ENCODE measurements at places on chromosomes 3 and 15.
A peak's percentile ranks its signal among the peaks of the same experiment; 100 is the strongest.

- DNase-seq = no peak
- H3K27me3 ChIP-seq = no peaks in the 10 kb centered on the region
- no peaks in the 10 kb centered on the region for H3K36me3 ChIP-seq
- no peak overlapping the region for H3K4me3 ChIP-seq
- no peaks in the 10 kb centered on the region for H3K4me1 ChIP-seq
These were observed 17.2 kb downstream of the TNFAIP8L3 start for GRCh38 chr15:51077221-51078153.

DNA sequence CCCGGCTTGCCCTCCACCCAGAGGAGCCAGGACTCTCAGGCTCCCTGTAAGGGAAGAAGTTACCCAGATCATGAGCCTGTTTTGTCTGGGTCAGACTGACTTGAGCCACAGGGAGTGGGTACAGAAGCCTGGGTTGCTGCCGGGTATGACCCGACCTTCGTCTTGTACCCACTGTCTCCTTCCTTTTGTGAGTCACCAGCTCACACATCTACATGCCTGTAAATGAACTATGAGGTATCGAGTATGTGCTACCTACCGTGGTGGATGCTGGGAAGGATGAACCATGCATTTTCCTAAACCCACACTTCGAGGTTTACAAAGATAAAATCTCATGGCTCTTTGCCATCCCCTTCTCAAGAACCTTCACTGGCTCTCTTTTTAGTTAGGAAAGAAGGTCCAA is 56.9 kb downstream of the CACNA1D start:
- H3K27ac ChIP-seq = no peak overlapping the region
- peaks cover 93% of the 10 kb centered on the region for H3K27me3 ChIP-seq
- H3K4me3 ChIP-seq = no peak overlapping the region
- no peaks in the 10 kb centered on the region for H3K36me3 ChIP-seq
- H3K4me1 ChIP-seq = no peaks in the 10 kb centered on the region

GRCh38 chr3:27699067-27699466 is 23.1 kb downstream of the EOMES start:
- H3K27me3 ChIP-seq = no peaks in the 10 kb centered on the region
- no peak overlapping the region for H3K4me3 ChIP-seq
- no peaks in the 10 kb centered on the region for H3K36me3 ChIP-seq

GRCh38 chr15:89230277-89230676 is 8.9 kb upstream of the RLBP1 start:
- no peak for DNase-seq
- H3K27me3 ChIP-seq = no peaks in the 10 kb centered on the region
- H3K4me3 ChIP-seq = no peak overlapping the region
- H3K4me1 ChIP-seq = peaks cover 13% of the 10 kb centered on the region

- peaks cover 56% of the 10 kb centered on the region for H3K27me3 ChIP-seq
- H3K4me3 ChIP-seq = no peak overlapping the region
- H3K4me1 ChIP-seq = no peaks in the 10 kb centered on the region
These were observed 86.1 kb downstream of the RTP4 start for GRCh38 chr3:187454085-187454815.

DNA sequence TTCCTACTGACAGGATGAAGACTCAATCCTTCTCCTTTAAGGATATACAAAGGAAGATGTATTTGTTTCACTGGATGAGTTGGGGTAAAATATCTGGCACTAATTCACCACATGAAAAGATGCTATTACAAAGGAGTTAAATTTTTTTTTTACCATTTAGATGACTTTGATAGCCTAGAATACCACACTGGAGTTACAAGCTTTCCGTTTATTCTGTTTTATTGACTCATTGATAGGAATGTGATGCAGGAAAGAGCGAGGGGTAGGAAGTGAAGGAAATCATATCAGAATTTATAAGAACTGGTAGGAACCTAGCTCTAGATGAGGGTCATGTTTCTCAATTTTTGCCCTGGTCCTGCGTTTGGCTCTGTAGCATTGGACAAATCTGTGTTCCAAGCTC is 427.2 kb downstream of the GRM7 start:
- no peak for DNase-seq
- no peak overlapping the region for H3K27ac ChIP-seq
- H3K4me3 ChIP-seq = no peak overlapping the region
- no peaks in the 10 kb centered on the region for H3K27me3 ChIP-seq
- H3K36me3 ChIP-seq = no peaks in the 10 kb centered on the region

DNA sequence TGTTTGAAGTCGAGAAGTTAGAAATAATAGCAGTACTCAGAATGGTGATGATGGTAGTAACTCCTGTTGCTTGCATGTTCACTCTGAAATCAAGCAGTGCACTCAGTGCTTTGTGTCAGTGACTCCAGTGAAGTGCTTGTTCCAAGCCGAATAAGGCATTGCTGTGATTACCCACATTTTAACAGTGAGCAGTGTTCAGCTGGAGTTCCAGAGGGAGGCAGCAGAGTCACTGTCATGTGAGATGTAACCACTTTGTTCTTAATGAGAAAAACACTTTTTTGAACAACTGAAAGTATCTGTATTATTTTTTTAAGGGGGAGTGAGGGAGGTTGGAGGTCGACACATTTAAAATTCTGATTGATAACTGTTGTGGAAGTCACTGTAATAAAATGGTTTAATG is 3.7 kb downstream of the MDFIC2 start:
- no peak overlapping the region for H3K4me3 ChIP-seq
- no peaks in the 10 kb centered on the region for H3K4me1 ChIP-seq
- DNase-seq = peak; percentile 13
- no peaks in the 10 kb centered on the region for H3K36me3 ChIP-seq
- no peaks in the 10 kb centered on the region for H3K27me3 ChIP-seq
- no peak overlapping the region for H3K27ac ChIP-seq

DNA sequence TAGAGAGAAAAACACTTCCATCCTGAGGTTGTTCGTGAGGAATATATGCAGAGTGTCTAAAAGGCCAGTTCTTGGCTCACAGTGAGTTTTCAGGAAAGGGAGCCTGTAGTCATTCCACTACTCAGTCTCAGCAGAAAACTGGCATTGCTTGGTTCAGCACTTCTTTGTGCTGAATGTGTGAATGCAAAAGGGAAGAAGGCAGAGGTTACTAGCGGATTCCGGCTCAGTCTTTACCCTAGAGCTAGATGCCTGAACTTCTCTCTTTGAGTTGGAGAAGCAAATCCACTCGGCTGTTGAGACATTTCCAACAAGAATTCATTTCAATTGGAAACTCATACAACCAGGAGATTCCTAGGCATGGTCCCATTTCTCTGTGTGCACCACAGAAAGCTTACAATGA is 23.1 kb upstream of the FRMD4B start:
- H3K4me1 ChIP-seq = peaks cover 11% of the 10 kb centered on the region
- H3K27ac ChIP-seq = no peak overlapping the region
- no peaks in the 10 kb centered on the region for H3K27me3 ChIP-seq
- no peak overlapping the region for H3K4me3 ChIP-seq
- H3K36me3 ChIP-seq = no peaks in the 10 kb centered on the region
- DNase-seq = no peak

Data from PC-3 (cell line).